Natural killer cell treated with Interleukin-12 subunit alpha and Interleukin-12 subunit beta and Interleukin-15 and Interleukin-18, amount 100 ng/mL, for 72 hours (primary cell): ENCODE measurements at places on chromosomes 5 and 9. TPM values are rescaled to one million over a fixed set of nuclear protein-coding genes. Genes with fewer than 3 reads are reported as not detected.

GRCh38 chr9:137156567-137157375 lies 13.1 kb downstream of the LRRC26 start:
- peaks cover 15% of the 10 kb centered on the region for H3K4me1 ChIP-seq
- no peak for DNase-seq
- H3K4me3 ChIP-seq = no peak overlapping the region

- peaks cover 20% of the 10 kb centered on the region for H3K27me3 ChIP-seq
- H3K36me3 ChIP-seq = no peaks in the 10 kb centered on the region
- H3K4me1 ChIP-seq = no peaks in the 10 kb centered on the region
- no peak for DNase-seq
- H3K4me3 ChIP-seq = no peak overlapping the region
These were observed 304.7 kb upstream of the CLINT1 start for GRCh38 chr5:158163451-158164295.

- H3K27ac ChIP-seq = no peak overlapping the region
- no peaks in the 10 kb centered on the region for H3K27me3 ChIP-seq
- H3K4me3 ChIP-seq = no peak overlapping the region
- no peak for DNase-seq
- no peaks in the 10 kb centered on the region for H3K36me3 ChIP-seq
These were observed 16.8 kb downstream of the RASGRF2 start for GRCh38 chr5:80976985-80977384.

DNA sequence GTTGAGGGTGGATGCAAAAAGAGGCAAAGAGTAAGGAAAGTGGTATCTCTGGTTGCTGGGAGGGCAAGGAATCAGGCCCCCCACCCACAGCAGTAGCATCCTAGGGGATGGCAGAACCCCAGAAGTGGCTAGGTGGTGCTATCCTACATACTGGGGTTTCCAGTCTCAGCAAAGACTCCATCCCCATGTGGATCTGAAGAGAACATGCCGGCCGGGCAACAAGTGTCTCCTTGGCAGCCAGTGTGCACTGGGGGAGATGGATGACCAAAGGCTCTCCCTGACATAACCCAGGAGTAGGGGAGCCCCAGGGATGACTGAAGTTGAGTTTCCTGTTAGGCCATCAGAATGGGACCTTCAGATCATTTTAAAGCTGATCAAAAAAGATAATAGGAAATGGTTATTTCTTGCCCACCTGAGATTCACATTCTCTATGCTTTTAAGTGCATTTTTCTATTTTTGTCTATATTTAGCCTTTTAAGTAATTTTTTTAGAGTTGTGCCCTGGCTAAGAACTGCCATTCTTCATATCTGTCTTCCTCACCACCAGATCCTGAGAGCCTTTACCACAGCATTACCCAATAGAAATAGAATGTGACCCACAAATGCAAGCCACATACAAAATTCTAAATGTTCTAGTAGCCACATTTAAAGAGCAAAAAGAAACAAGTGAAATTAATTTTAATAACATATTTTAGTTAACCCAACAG lies 78.7 kb upstream of the SMIM23 start:
- H3K27ac ChIP-seq = no peak overlapping the region
- H3K4me3 ChIP-seq = no peak overlapping the region
- no peaks in the 10 kb centered on the region for H3K36me3 ChIP-seq
- DNase-seq = no peak

DNA sequence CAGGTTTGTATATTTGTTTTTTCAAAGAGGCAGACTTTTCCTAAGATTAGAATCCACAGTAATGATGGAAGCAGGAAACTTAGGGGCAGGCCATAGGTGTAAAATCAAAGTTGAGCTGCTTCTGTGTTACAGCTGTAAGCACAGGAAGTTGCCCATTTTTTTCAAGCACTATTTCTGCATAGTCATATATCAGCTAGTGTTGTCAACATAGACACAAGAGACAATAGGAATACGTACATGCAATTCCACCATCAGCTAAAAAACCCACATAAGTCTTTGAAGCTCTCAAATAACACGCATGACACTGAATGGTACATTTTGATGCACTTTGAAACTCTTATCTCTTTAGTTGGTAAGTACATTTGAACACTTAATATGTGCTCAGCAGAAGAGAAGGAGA lies 20.2 kb upstream of the SMIM15 start:
- no peak overlapping the region for H3K4me3 ChIP-seq
- H3K27me3 ChIP-seq = peaks cover 12% of the 10 kb centered on the region
- no peak for DNase-seq
- H3K36me3 ChIP-seq = peaks cover 6% of the 10 kb centered on the region

- DNase-seq = no peak
- no peaks in the 10 kb centered on the region for H3K4me1 ChIP-seq
- peaks cover 16% of the 10 kb centered on the region for H3K27me3 ChIP-seq
- H3K4me3 ChIP-seq = no peak overlapping the region
- H3K36me3 ChIP-seq = no peaks in the 10 kb centered on the region
These were observed 156.4 kb upstream of the IRX4 start for GRCh38 chr5:2039180-2039531.

- H3K27ac ChIP-seq = no peak overlapping the region
- H3K4me3 ChIP-seq = peak overlapping the region; percentile 89
- peaks cover 70% of the 10 kb centered on the region for H3K27me3 ChIP-seq
- peaks cover 35% of the 10 kb centered on the region for H3K4me1 ChIP-seq
These were observed 1.3 kb upstream of the EBF1 start for GRCh38 chr5:159100782-159101646.

DNA sequence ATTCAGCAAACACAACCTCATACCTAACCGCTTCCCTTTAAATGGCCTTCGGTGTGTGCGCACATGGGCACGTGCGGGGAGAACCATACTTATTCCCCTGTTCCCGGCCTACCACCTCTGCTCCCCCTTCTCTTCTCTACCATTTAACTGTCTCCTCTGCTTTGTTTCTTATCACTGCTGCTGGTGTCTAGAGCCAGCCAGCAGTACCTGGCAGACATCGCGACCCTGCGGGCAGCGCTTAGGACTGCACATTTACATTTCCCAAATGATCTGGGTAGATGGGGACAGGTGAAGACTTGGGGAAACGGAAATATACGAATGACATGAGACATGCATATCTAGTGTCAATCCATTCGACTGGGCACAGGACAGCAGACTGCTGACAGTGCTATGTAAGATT lies 56.6 kb downstream of the PSMB7 start:
- no peaks in the 10 kb centered on the region for H3K27me3 ChIP-seq
- no peak overlapping the region for H3K4me3 ChIP-seq
- no peak for DNase-seq
- H3K27ac ChIP-seq = no peak overlapping the region
- peaks cover 35% of the 10 kb centered on the region for H3K4me1 ChIP-seq

- H3K27ac ChIP-seq = no peak overlapping the region
- H3K4me1 ChIP-seq = peaks cover 5% of the 10 kb centered on the region
- H3K4me3 ChIP-seq = no peak overlapping the region
- DNase-seq = no peak
These were observed 5.0 kb upstream of the PPP2R2B start for GRCh38 chr5:146883511-146883910.

DNA sequence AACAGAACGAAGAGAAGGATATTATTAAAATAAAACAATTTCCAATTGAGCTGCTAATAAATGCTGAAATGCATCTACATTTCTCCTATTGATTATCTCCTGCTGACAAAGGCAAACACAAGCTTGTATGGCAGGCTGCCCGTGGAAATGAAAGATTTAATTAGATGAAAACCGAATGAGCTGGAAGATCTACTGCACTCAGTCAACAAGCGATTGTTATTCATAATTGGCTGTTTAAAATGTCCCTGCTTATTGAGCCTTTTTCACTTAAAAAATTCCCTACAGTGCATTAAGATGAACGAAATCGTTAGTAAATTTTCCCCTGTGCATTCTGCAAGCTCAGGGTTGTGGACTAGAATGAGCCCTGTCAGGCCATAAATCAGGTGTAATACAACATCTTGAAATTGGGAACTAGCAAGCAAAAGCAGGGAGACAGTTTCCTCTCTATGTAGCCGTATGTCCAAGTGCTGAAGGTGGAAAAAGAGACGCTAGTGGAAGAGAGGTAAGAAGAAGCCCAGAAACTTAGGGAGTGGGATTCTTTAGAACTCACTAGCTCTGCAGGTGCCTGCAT lies 28.5 kb upstream of the KIF4B start:
- H3K27ac ChIP-seq = no peak overlapping the region
- no peak overlapping the region for H3K4me3 ChIP-seq
- DNase-seq = no peak
- peaks cover 16% of the 10 kb centered on the region for H3K27me3 ChIP-seq
- no peaks in the 10 kb centered on the region for H3K4me1 ChIP-seq

DNA sequence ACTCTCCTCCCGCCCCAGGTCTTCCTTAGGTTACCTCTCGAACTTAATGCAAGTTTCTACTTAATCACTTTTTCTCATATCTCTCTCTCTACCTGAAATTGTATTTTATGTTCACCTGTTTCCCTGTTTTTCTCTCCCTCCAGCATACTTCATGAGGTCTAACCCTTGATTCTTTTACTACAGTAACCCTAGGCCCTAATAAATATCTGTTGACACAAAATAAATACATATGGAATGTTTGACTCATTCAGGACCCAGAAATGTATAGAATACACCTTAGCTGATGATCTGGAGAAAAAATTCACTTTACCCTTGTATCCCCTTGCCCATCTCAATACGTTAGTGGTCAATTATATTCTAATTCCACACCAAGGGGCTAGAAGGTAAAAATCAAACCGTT lies 250.9 kb upstream of the PTGER4 start:
- H3K27ac ChIP-seq = peak overlapping the region; percentile 27
- H3K4me1 ChIP-seq = peaks cover 49% of the 10 kb centered on the region
- peak overlapping the region; percentile 59 for H3K4me3 ChIP-seq
- no peak for DNase-seq
- H3K27me3 ChIP-seq = no peaks in the 10 kb centered on the region
- H3K36me3 ChIP-seq = peaks cover 6% of the 10 kb centered on the region

GRCh38 chr5:135394095-135394494 lies 4.9 kb downstream of the MACROH2A1 start:
- H3K27me3 ChIP-seq = no peaks in the 10 kb centered on the region
- H3K4me1 ChIP-seq = peaks cover 73% of the 10 kb centered on the region
- H3K36me3 ChIP-seq = peaks cover 13% of the 10 kb centered on the region
- peak overlapping the region; percentile 1 for H3K4me3 ChIP-seq
- no peak for DNase-seq

DNA sequence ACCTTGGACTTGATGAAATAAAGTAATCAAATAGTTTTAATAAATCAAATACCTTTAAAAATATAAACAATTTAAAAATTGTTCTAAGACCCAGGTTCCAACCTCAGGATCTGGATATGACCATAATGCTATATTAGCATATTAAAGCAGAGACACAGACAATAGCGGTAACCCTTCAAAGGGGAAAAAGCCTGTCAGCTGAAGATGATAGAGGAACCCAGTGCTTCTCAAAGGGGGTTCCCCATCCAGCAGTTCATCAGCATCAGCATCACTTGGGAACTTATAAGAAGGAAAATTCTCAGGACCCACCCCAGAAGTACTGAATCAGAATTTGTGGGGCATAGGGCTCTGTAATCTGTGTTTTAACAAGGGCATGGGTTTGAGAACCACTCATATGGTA lies 519.6 kb downstream of the RAB3C start:
- peaks cover under 1% of the 10 kb centered on the region for H3K36me3 ChIP-seq
- peaks cover 45% of the 10 kb centered on the region for H3K4me1 ChIP-seq
- no peak for DNase-seq
- no peaks in the 10 kb centered on the region for H3K27me3 ChIP-seq

The C9orf152 gene
- total RNA-seq = not detected

The CCNB1 gene
- 114 TPM for total RNA-seq

The MAMDC4 gene
- 16.0 TPM for total RNA-seq

The FGFR4 gene
- total RNA-seq = 2.0 TPM

The CTSV gene
- total RNA-seq = not detected

The RNF183 gene
- not detected for total RNA-seq

The GLRA1 gene
- total RNA-seq = not detected
